Heart left ventricle (tissue), 16 donors: ENCODE measurements at places on chromosomes 2 and 18. TPM values are rescaled to one million over a fixed set of nuclear protein-coding genes. Genes with fewer than 3 reads are reported as not detected.

- DNase-seq, result no peak
These were observed 110.8 kb downstream of the MCFD2 start for GRCh38 chr2:46804794-46805193.

GRCh38 chr2:113351375-113352355 is 72.9 kb upstream of the PAX8 start:
- no peak for DNase-seq

- no peak for DNase-seq
These were observed 17.3 kb downstream of the RAB1A start for GRCh38 chr2:65112633-65113032.

- no peak for DNase-seq
These were observed 59.0 kb downstream of the SDC1 start for GRCh38 chr2:20165677-20166509.

- no peak for DNase-seq
These were observed 726.2 kb upstream of the ZNF804A start for GRCh38 chr2:183872131-183872530.

LDLRAD4 gene
- total RNA-seq, result 43.9 TPM

ATOH8 gene
- 28.5 TPM for total RNA-seq

REG3G gene
- not detected for total RNA-seq

CGREF1 gene
- 0.72 TPM for total RNA-seq
